Vagina (tissue), 2 donors: ENCODE measurements at places on chromosomes 1 and 21. TPM values are rescaled to one million over a fixed set of nuclear protein-coding genes. Genes with fewer than 3 reads are reported as not detected.

The DISP1 gene
- 8.3 TPM for total RNA-seq

DNA sequence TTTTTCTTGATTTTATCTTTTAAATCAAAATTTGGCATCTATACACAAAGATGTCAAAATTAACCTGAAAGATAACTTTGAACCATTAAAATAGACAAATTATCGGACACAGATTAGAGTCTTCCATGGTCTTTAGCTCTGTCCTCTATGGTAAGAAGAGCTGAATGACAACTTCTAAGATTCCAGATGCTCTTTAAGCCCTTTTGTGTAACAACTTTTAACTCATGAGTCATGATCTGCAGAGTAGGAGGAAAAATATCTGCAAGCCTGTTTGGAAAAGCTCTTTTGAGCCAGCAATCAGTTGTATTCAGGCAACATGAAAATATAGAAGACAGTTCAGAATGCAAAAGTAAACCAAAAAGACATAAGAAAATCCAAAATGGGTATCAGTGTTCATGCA is 37.8 kb downstream of the TTC13 start:
- no peaks in the 10 kb centered on the region for H3K27me3 ChIP-seq
- no peaks in the 10 kb centered on the region for H3K36me3 ChIP-seq

- peaks cover 6% of the 10 kb centered on the region for H3K4me1 ChIP-seq
- DNase-seq: no peak
- H3K27me3 ChIP-seq: no peaks in the 10 kb centered on the region
- H3K36me3 ChIP-seq: no peaks in the 10 kb centered on the region
Observed at GRCh38 chr1:231828182-231828920, 201.8 kb downstream of the DISC1 start.

GRCh38 chr1:116906812-116907211 is 2.9 kb upstream of the PTGFRN start:
- H3K4me1 ChIP-seq: peaks cover 20% of the 10 kb centered on the region
- no peak overlapping the region for H3K27ac ChIP-seq
- no peak for DNase-seq

- DNase-seq: no peak
- no peaks in the 10 kb centered on the region for H3K36me3 ChIP-seq
- peak overlapping the region; percentile 76 for H3K27ac ChIP-seq
- peak overlapping the region; percentile 34 for H3K4me3 ChIP-seq
- H3K4me1 ChIP-seq: peaks cover 27% of the 10 kb centered on the region
Observed at GRCh38 chr1:27342391-27342777, 562 bp downstream of the SYTL1 start.

DNA sequence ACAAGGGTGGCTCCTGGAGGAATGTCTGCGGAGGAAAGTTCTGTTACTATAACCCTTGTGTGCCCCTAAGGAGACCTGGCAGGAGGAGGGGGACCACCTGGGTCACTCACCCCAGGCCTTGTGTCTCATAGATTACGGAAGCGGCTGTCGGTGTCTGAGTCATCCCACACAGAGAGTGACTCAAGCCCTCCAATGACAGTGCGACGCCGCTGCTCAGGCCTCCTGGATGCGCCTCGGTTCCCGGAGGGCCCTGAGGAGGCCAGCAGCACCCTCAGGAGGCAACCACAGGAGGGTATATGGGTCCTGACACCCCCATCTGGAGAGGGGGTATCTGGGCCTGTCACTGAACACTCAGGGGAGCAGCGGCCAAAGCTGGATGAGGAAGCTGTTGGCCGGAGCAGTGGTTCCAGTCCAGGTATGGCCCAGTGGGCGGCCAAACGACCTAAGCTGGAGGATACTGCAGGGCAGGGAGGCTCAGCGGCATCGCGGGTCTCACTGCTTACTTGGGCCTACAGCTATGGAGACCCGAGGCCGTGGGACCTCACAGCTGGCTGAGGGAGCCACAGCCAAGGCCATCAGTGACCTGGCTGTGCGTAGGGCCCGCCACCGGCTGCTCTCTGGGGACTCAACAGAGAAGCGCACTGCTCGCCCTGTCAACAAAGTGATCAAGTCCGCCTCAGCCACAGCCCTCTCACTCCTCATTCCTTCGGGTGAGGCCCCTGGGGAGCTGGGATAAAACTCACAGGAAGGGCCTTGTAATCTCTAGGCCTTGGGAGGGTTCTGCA is 101.4 kb downstream of the PIK3R3 start:
- no peaks in the 10 kb centered on the region for H3K4me1 ChIP-seq
- H3K36me3 ChIP-seq: peaks cover 10% of the 10 kb centered on the region
- H3K27ac ChIP-seq: no peak overlapping the region
- H3K27me3 ChIP-seq: no peaks in the 10 kb centered on the region

The MYOC gene
- 19.4 TPM for total RNA-seq

GRCh38 chr1:1115136-1115785 is 628 bp downstream of the C1orf159 start:
- H3K4me3 ChIP-seq: peak overlapping the region; percentile 63
- DNase-seq: no peak
- peaks cover 20% of the 10 kb centered on the region for H3K4me1 ChIP-seq

The FALEC gene
- total RNA-seq: not detected

DNA sequence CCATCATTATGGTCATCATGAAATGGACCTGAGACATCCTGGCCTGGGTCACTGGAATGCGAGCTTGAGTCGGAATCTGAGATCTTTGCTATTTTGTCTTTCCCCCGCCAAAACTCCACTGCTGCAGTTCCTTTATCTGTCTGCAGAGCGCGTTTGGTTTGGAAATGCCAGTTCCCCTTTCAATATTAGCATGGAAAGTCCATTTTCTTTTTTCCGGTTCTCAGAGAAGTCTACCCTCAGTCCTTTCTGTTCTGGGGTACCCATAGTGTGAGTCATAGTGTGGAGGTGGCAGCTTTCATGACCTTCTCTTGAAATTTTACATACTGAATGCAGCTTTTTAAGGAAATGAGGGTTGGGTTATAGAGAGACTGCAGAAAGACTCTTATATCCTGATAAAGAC is 14.6 kb downstream of the CACNA1E start:
- no peak overlapping the region for H3K4me3 ChIP-seq
- no peaks in the 10 kb centered on the region for H3K27me3 ChIP-seq
- no peak overlapping the region for H3K27ac ChIP-seq
- no peak for DNase-seq
- H3K36me3 ChIP-seq: no peaks in the 10 kb centered on the region
- no peaks in the 10 kb centered on the region for H3K4me1 ChIP-seq

- no peaks in the 10 kb centered on the region for H3K27me3 ChIP-seq
- no peak for DNase-seq
- no peak overlapping the region for H3K27ac ChIP-seq
- no peaks in the 10 kb centered on the region for H3K4me1 ChIP-seq
- no peak overlapping the region for H3K4me3 ChIP-seq
Observed at GRCh38 chr21:41836166-41837015, 42.8 kb downstream of the PRDM15 start.

DNA sequence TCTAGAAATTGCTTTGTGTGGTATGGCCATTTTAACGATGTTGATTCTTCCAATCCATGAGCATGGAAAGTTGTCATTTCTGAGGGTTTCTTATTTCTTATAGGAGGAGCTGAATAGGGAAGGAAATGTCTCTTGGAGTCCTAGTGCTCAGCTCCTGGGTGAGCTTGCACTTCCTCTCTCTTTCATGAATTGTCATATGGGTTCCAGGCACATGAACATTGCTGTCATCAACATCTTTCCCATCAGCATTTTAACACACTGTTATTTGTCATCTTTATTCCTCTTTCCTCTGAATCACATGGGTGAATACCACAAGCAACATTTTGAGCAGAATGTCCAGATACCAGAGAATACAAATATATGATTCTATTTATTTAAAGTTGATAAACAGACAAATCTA is 23.4 kb downstream of the SLAMF6 start:
- DNase-seq: no peak
- H3K36me3 ChIP-seq: no peaks in the 10 kb centered on the region
- no peak overlapping the region for H3K27ac ChIP-seq
- no peak overlapping the region for H3K4me3 ChIP-seq

The MRPL9 gene
- total RNA-seq: 34.1 TPM

DNA sequence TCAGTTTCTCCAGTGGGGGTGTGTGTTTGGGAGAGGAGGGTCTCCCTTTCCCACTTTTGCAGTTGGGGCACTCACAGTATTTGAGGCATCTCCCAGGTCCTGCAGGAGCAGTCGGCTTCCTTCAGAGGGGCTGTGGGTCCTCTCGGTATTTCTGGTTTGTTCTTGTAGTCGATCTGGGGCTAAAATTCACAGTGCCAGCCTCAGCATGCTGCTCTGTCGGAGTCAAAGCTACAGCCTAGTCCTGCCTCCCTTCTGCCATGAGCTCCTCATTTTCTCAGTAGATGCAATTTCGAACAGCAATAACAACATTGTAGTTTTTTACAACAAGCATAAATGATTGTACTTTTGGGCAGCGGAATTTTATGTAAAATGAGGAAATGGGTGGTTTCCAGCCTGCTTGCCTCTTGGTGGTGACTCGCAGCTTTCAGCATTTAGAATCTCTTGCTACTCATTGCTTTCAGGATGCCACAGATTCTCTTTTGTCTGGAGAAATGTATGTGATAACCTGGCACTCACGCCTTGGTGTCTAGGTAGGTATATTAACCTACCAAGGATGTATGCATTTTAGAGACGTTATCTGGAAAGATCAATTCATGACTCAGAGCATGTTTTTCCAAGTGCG is 82.4 kb upstream of the C21orf91 start:
- DNase-seq: no peak
- no peak overlapping the region for H3K27ac ChIP-seq
- H3K4me3 ChIP-seq: no peak overlapping the region
- H3K4me1 ChIP-seq: no peaks in the 10 kb centered on the region

DNA sequence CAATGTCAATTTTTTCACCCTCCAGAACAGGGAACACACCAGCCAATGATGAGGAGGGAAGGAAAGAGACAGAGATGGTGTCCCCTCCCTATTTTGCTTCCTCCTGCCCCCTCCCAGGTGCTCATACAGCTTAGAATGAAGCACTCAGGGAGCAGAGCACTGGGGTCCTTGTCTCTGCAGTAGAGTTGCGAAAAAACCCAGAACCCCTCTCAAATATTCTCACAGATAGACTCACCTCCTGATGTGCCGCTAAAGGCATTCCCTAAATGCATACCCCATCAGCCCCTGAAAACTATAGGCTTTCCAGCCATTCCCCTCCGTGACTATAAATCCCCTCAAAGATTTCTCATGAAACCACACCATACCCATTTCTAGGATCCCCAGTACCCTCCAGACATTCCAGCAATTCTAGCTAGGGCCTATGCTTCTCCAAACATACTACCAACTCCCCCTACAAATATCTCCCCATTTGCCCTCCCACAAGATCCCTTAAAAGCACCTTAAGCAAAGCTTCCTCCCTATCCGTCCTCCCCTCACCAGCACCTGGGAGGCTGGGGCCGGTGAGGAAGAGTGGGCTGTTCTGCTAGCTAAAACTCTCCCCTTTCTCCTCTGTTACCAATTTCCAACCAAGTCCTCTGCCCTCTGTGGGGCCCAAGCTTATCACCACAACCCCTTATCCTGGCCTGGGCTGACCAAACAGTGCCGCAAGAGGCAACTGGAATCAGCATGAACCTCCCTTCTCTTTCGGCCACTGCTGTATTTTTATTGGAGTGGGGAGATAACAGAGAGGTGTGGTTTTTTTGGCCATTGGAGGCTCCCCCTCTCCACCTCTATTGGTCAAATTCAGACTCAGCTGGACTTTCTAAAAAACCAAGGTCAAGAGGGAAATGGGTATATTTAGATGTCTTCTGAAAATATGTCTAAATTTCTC is 54.7 kb downstream of the RHBG start:
- no peak for DNase-seq
- H3K36me3 ChIP-seq: no peaks in the 10 kb centered on the region
- no peak overlapping the region for H3K27ac ChIP-seq

DNA sequence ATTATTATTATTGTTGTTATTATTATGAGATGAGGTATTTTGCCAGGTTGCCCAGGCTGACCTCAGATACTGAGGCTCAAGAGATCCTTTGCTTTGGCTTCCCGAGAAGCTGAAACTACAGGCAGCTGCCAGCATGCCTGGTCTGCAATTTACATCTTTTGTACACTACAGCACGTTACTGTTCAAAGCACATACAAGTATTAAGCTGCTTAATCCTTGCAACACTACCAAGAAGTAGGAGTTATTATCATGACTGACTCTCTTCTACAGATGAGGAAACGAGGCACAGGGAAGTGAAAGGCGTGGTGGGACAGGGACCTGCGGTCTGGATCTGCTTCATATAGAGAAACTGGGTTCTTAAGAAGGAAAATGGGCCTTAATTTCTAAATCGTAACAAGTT is 11.6 kb downstream of the ERG start:
- DNase-seq: no peak
- peaks cover 20% of the 10 kb centered on the region for H3K4me1 ChIP-seq
- H3K4me3 ChIP-seq: no peak overlapping the region
- H3K27me3 ChIP-seq: no peaks in the 10 kb centered on the region
- no peaks in the 10 kb centered on the region for H3K36me3 ChIP-seq
- H3K27ac ChIP-seq: no peak overlapping the region

The FBXO44 gene
- total RNA-seq: 38.3 TPM

DNA sequence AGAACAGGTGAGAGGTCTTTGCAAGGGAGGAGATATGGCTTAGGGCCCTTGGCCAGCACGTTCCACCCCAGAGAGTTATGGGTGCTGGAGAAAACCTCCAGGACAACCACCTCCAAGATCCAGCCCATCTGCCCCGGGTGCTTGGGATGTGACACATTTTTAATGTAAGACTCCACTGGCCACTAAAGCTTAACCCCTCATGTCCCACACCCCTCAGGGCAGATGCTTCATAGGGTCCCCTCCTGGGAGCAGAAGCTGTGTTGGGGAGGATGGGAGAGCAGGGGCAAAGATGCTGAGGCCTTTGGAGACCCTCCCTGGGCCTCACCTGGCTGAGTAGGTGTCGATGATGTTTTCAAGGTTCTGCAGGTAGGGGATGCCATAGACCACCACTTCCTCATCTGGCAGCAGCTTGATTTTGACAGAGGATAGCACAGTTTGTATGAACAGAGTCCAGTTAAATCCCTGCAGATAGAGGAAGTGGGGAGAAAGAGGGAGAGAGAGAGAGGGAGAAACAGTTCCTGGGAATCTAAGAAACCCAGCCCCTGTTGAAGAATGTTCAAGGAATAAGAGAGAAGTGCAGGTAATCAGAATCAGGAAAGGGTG is 11.9 kb downstream of the PRXL2B start:
- H3K27ac ChIP-seq: no peak overlapping the region
- no peak overlapping the region for H3K4me3 ChIP-seq
- H3K36me3 ChIP-seq: no peaks in the 10 kb centered on the region
- H3K27me3 ChIP-seq: no peaks in the 10 kb centered on the region
- DNase-seq: no peak
- peaks cover 12% of the 10 kb centered on the region for H3K4me1 ChIP-seq

GRCh38 chr1:44842862-44843655 is at the start of gene PTCH2:
PTCH2 (minus strand) TSS chr1:44843253; CDS start chr1:44842932, 321 bp downstream.
- DNase-seq: no peak
- H3K36me3 ChIP-seq: no peaks in the 10 kb centered on the region
- peak within 1 kb of the TSS; percentile 53 for H3K27ac ChIP-seq
- peak within 1 kb of the TSS; percentile 50 for H3K4me3 ChIP-seq
- H3K4me1 ChIP-seq: peaks cover 8% of the 10 kb centered on the region
- H3K27me3 ChIP-seq: no peaks in the 10 kb centered on the region

- no peak within 1 kb of the TSS for H3K4me3 ChIP-seq
- no peak for DNase-seq
- H3K27ac ChIP-seq: no peak within 1 kb of the TSS
Observed at GRCh38 chr1:145719230-145720079, at the start of gene CD160. CD160 (plus strand) TSS chr1:145719499; CDS start chr1:145728328, 8,829 bp downstream.

GRCh38 chr1:239389703-239390102 is 3.3 kb downstream of the CHRM3 start:
- H3K4me1 ChIP-seq: peaks cover 16% of the 10 kb centered on the region
- no peak for DNase-seq
- H3K27ac ChIP-seq: no peak overlapping the region
- no peak overlapping the region for H3K4me3 ChIP-seq
- H3K27me3 ChIP-seq: no peaks in the 10 kb centered on the region

The AIRE gene
- total RNA-seq: 0.25 TPM

The NTNG1 gene
- 6.6 TPM for total RNA-seq

- no peak for DNase-seq
- H3K4me3 ChIP-seq: no peak overlapping the region
- no peaks in the 10 kb centered on the region for H3K27me3 ChIP-seq
- no peaks in the 10 kb centered on the region for H3K36me3 ChIP-seq
- peaks cover under 1% of the 10 kb centered on the region for H3K4me1 ChIP-seq
Observed at GRCh38 chr21:33367309-33367973, 35.8 kb upstream of the IFNGR2 start.
